ENCODE measurements at places on chromosomes 3 and 15. TPM values are rescaled to one million over a fixed set of nuclear protein-coding genes. Genes with fewer than 3 reads are reported as not detected.

GRCh38 chr3:17075907-17076306 is 191.2 kb downstream of the PLCL2 start:
- DNase-seq: no peak

- no peak for DNase-seq
Measured at GRCh38 chr15:58517682-58518525, 86.1 kb downstream of the LIPC start.

DNA sequence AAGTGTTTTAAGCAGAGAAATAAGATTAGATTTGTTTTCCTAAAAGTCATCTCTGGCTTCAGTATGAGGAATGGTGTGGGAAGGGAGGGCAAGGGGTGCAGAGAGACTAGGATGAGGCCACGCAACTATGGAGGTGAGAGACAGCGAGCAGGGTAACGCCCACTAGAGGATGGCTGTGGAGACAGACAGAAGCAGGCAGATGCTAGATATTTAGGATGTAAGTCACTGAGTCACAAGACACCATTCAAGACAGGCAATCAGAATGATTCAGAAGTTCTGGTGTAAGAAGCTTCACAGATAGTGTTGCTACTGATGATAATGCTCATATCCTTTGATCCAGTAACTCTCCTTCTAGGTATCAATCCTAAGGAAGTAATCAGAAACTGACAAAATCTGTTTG is 19.1 kb downstream of the HSPBAP1 start:
- no peak for DNase-seq

GRCh38 chr3:194395212-194395611 is 3.9 kb downstream of the GP5 start:
- no peak for DNase-seq

GRCh38 chr3:139534992-139535879 is 4.3 kb downstream of the RBP1 start:
- DNase-seq: no peak

GRK7 gene
- polyA plus RNA-seq: not detected

GRCh38 chr3:171783086-171783485 is 27.2 kb downstream of the PLD1 start:
- no peak for DNase-seq

DNA sequence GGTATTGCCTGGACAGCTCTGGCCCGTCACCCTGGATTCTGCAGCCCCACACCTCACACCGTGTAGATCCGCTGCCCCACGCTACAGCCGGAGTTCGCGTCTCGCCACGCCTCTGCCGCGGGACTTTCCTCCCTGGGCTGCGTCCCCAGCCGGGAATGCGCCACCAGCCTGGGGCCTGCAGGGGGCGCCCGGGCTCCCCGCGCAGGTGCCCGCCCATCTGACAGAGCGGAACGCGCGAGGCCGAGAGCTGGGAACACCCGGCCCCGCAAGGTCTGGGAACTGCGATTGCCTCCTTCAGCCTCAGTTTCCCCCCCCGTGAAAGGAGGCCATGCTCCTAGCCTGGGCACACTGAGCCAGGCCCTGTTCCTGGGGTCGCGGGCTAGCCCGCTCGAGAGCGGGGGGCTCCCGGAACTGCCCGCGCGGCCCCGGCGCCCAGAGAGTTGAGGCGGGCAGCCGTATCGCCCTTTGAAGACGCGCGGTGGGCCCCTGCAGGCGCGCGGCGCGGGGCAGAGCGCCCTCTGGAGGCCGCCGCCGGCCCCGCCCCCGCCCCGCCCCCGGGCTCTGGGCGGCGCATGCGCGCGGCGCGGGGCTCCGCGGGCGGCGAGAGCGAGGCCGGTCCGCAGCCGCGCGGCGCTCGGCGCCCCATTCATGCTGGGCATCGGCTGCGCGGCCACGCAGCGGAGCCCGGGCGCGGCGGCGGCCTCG is at the start of gene PLXNA1:
Gene PLXNA1 (plus strand): TSS at position 645 of the 705 bp plus-strand sequence. CDS start 5,479 bp downstream, outside the sequence.
- peak; percentile 93 for DNase-seq

GRCh38 chr15:74449643-74450205 is 11.2 kb downstream of the UBL7 start:
- DNase-seq: no peak

- peak; percentile 56 for DNase-seq
Measured at GRCh38 chr3:24494618-24495325, at the start of gene THRB. TSS of gene THRB (minus strand) at chr3:24494850.

GRCh38 chr3:197511130-197511529 is 44.6 kb downstream of the BDH1 start:
- DNase-seq: no peak

NANOGP8 gene
- not detected for polyA plus RNA-seq

DNA sequence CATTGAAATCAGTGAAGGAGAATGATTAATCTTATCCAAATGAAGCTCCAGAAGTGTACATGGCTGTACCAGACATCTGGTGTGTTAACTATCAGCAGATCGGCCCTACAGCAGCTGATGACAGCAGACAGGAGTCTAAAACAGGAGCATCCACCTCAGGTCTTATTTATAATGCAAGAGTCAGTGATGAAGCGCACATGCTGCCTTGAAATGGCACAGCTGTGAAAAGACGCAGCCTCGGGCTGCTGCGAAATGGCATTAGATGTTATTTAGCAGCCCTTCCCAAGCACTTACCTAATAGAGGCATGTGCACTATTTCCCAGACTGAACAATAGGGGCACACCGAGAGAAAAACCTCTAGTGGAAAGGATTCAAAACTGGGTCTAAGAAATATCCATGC is 472.3 kb upstream of the CBLB start:
- DNase-seq: peak; percentile 26

ISLR2 gene
- 4.8 TPM for polyA plus RNA-seq

RBPMS2 gene
- 4.9 TPM for polyA plus RNA-seq

GRCh38 chr15:77503240-77503639 is 82.6 kb downstream of the HMG20A start:
- DNase-seq: no peak

- no peak for DNase-seq
Measured at GRCh38 chr15:68774521-68775235, 46.0 kb downstream of the ANP32A start.

DNA sequence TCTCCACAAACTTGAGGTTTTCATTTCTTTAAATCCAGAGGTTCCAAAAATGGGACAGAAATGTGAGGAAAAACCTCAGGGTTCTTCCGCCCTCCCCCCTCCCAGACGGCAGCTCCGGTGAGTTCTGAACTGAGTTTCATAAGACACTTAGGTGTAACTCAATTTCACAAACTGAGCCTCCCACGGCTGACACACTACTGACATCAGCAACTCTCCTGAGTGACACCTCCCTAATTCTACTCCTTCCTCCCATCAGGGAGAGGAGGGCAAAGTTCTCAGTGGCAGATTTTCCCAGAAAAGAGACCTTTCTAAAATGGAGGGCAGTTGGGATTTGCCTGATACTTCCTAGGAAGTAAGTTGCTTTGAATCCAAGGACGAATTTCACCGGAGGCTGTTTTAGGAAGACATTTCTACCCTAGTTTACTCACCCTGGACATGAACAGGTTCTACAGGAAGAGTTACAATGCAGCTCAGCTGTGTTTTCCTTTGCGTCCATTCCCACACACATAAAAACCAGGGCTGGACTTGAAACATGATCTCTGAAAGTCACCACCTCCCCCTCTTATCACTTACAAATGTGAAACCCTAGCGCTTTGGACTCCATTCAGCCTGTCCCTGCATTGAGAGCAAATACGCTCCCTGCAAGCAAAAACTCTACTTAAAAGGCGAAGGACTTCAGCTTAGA is 78.1 kb upstream of the LMOD3 start:
- peak; percentile 37 for DNase-seq

DNA sequence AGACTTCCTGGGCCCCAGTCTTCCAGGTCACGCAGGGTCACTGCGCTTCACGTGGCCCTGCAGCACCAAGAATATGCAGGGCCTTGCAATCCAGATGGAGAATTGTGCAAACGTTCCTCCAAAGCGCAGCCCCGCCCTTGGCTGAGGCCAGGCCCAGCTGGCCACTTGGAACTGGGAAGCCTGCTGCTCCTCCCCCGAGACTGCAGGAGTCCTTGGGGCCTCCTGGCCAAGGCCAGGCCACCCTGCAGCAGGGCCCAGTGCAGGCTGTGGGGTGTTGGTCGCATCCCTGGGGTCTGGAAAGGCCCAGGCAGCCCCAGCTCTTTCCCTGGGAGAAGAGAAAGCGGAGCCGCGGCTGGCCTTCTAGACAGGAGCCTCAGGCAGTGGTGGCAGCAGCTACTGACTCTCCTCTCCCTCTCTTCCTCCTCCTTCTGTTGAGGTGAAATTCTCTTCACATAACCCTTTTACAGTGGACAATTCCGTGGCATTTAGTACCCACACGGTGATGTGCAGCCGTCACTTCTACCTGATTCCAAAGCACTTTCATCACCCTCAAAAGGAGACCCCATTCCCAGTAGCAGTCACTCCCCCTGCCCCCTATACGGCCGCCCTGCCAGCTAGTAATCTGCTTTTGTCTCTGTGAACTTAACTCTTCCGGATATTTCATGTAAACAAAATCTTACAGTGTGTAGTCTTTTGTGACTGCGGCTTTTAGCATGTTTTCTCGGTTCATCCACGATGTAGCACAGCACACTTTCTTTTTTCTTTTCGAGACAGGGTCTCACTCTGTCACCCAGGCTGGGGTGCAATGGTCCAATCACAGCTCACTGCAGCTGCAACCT is 103.9 kb downstream of the TMEM266 start:
- DNase-seq: peak; percentile 91

GPR176 gene
- polyA plus RNA-seq: 5.9 TPM

SMCO1 gene
- 1.2 TPM for polyA plus RNA-seq

NAA80 gene
- polyA plus RNA-seq: 6.6 TPM

CPN2 gene
- 0.07 TPM for polyA plus RNA-seq

DNA sequence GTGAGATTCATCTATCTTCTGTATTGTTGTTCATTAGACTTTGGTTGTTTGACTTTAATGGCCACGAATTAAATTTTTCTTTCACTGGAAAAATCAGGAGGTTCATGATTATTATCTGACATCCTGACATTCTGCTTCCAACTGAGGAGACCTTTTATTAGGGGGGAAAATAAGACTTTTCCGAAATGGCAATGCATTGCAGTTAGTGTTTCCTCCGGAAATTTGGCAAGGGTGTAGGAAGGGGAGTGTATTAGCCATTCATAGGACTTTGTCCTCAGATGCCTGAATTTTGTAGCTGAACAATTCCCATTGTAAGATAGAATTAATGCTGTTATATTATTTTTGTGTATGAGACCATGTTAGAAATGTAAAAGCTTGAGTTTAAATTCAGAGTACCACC is 450.6 kb upstream of the TGFBR2 start:
- DNase-seq: no peak

- DNase-seq: no peak
Measured at GRCh38 chr3:53628536-53629401, 134.4 kb downstream of the CACNA1D start.

Data from muscle of back (tissue), 13 donors.